ENCODE measurements at places on chromosomes 11 and 22.

GRCh38 chr22:30602049-30602448 is 4.9 kb upstream of the TCN2 start:
- no peak for DNase-seq

DNA sequence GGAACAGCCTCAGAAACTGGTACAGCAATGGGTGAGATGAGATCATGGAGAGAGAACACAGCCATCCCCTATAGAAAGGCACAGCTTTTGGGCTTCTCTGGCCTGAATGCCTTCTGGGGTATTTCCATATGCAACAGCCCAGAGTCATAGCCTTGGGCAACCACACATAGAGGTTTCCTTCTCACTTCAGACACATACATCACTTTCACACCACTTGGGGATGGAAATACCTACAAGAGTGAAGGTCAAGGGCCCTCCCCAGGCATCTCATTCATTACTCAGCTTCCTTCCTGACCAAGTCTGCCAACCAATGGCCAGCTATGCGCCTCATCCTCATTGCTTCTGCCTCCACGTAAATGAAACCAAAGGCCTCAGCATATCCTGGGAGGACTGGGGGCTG is 17.7 kb upstream of the OLFML1 start:
- DNase-seq: no peak

DNA sequence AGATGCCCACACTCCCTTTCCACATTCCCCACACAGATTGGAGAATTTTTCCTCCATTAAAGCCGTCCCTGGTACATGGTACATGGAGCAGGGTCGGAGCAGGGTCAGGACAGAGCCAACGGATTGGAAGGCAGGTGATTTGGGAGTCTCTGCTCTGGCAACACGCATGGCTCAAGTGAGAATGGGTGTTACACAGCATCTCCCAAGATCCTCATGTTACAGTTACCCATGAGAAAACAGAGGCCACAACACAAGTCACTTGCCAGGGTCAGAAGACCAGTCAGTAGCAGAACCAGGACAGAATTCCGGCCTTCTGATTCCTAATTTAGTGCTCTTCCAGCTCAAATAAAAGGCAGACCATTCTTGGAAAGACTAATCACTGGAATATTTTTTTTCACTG is 7.7 kb upstream of the F2 start:
- DNase-seq: no peak

GRCh38 chr11:119828006-119828405 is 99.0 kb upstream of the NECTIN1 start:
- DNase-seq: no peak

DNA sequence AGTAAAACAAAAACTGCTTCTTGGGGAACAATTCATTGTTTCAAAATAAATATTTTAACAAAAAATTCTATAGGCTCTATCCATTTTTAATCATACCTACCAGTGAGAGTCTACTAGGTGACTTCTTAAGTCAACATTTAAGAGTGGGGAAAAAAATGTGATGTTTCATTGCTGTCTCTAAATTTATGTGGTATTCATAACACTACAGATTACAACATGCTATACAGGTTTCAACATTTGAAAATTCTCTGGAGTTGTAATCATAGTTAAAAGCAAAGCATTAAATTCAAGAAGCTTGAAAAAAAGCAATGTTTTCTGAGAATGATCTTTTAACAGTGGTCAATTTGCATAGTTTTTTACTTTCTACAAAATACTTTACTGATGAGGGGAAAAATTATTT is 18.3 kb downstream of the SBF2 start:
- no peak for DNase-seq

DNA sequence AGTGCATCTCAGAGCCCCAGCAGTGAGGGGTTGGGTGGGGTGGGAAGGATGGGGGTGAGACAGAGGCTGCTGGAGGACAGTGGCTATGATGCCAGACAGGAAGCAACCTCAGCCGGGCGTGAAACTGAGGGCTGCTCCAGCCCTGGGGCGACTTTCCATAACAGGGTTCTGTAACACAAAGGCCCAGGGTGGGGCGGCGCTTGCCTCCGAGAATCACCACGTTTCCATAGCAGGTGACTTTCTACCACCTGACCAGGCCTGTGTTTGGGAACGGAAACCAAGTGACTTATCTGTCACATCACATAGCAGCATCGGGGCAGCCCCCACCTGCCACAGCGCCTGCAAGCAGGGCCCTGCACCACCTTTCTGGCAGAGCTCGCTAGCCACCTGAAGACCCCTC is 85.8 kb downstream of the TRMU start:
- DNase-seq: no peak

- DNase-seq: no peak
These were observed 5.6 kb downstream of the SLC35C1 start for GRCh38 chr11:45810431-45811108.

DNA sequence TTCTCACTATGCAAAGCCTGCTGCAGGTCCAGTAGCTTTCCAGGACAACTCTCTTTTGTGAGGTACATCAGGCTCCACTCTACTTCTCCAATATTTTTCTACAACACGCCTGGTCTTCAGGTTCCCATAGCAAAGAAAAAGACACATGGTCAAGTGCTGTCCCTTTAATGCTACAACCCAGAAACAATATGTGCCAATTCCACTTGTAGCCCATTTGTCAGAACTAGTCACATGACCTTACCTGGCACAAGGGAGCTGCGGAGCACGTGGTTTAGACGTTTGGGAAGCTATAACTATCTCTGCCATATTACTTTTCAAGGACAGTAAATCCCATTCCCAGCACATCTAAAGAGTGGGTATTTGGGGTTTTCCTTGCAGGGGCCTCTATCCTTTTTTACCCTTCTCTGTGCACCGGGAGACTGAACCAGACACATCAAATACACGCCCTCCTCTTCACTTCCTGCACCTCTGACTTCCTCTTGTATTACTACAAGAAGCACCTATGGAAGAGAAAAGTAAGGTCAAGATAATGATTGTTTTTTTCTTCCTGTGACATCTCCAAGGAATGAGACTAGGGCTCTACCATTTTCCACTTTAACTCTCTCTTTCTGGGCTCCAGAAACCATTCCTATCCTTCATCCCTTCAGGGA is 237.6 kb downstream of the ETS1 start:
- DNase-seq: no peak

GRCh38 chr11:130879836-130880235 is 36.4 kb downstream of the SNX19 start:
- DNase-seq: no peak

GRCh38 chr11:113311536-113311935 is 2.8 kb upstream of the TTC12 start:
- no peak for DNase-seq

DNA sequence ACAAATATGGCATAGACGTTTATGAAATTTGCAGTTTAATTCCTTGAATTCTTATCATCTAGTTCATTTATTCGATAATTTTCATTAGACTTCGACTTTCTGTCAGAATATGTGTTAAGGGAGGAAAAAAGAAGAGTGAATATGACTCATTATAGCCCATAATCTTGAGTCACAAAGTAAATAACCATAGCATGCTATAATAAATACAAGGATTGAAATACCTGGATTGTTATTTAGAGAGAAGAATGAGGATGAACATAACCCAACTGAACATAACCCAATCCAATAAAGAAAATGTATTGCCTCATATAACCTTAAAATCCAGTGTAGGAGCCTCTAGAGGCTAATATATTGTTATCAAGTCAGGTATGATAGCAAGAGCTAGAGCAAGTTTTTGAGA is 1858.3 kb upstream of the RAG2 start:
- no peak for DNase-seq

GRCh38 chr11:75135021-75135650 is 15.8 kb upstream of the SLCO2B1 start:
- DNase-seq: no peak

GRCh38 chr11:45133878-45134277 is 12.6 kb upstream of the PRDM11 start:
- no peak for DNase-seq

GRCh38 chr11:66220566-66220935 is 47.9 kb upstream of the RAB1B start:
- DNase-seq: no peak

GRCh38 chr11:12693479-12694182 is 19.4 kb downstream of the TEAD1 start:
- DNase-seq: no peak

GRCh38 chr22:50600538-50600937 is at the start of gene MAPK8IP2:
Gene MAPK8IP2 (plus strand): TSS chr22:50600793. CDS start chr22:50600819, 26 bp downstream.
- peak; percentile 49 for DNase-seq

GRCh38 chr11:118217575-118217974 is 7.2 kb downstream of the JAML start:
- no peak for DNase-seq

DNA sequence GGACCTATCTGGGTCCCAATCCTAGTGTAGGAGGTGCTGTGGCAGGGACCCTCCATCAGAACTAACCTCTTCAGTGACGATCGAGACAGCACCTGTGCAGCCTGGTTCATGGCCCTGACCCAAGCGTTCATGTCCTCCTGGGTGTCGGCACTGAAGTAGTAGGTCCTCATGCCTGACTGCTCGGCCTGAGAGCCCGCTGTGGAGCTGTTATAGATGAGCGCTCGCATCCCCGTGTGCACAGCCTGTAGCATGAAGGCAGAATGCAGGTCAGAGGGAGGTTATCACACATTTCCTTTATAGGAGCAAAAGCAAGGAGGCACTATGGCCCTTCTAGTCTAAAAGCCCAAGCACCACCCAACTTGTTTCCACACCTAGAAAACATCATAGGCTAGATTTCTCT is 103.0 kb downstream of the C11orf58 start:
- no peak for DNase-seq

- no peak for DNase-seq
These were observed 3.1 kb downstream of the SYT9 start for GRCh38 chr11:7254731-7255291.

DNA sequence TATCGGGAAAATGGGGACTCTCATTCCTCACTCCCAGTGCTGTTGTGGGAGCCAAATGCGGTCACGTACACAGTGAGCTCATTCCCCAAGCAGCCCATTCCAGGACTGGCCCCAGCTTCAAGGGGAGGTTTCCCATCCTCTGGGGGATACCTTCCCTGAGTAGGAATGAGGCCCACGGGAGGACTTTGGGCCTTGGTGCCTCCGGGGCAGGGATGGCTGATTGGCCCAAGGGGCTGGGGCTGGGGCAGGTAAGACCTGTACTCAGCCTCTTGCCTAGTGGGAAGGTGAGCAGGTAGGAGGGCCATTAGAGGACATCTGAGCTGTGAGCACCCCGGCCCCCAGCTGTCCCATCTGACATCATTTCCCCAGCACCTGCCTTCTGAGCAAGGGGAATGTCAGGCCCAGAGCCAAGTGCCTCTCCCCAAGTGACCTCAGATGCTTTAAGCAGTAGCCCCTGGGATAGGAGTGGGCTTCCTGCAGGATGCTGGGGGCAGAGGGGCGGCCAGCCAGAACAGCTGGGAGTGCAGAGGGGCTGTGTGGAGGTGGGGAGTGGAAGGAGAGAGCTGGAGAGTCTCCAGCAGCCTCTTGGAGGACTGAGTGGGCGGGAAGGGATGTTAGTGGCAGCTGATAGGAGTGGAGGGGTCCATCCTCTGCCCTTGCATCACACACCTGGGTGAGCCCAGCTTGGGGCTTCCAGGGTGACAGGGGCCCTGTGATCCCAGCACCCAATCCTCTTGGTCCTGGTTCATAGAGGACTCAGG is 58.4 kb downstream of the CD82 start:
- DNase-seq: no peak

GRCh38 chr11:93481696-93482095 is 61.5 kb downstream of the SMCO4 start:
- no peak for DNase-seq

GRCh38 chr11:76369406-76369805 is 11.5 kb downstream of the THAP12 start:
- no peak for DNase-seq

- DNase-seq: no peak
These were observed 94.3 kb downstream of the SLC17A6 start for GRCh38 chr11:22432291-22433093.

DNA sequence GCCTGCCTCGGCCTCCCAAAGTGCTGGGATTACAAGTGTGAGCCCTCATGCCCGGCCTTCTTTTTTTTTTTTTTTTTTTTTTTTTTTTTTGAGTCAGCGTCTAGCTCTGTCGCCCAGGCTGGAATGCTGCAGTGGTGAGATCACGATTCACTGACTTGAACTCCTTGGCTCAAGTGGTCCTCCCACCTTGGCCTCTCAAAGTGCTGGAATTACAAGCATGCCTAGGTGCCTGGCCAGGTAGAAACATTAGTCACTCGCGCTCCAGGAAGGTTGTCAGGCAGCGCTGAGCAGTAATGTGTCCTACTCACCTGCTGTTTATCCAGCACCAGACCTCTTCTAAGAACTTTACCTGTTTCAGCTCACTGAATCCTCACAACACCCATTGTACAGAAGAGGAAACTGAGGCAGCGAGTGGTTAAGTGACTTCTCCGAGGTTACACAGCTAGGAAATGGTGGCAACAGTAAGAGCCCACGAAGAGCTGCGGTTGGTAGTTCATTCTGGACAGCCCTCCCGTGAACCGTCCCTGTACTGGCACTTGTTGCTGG is 496 bp upstream of the CST6 start:
- no peak for DNase-seq

DNA sequence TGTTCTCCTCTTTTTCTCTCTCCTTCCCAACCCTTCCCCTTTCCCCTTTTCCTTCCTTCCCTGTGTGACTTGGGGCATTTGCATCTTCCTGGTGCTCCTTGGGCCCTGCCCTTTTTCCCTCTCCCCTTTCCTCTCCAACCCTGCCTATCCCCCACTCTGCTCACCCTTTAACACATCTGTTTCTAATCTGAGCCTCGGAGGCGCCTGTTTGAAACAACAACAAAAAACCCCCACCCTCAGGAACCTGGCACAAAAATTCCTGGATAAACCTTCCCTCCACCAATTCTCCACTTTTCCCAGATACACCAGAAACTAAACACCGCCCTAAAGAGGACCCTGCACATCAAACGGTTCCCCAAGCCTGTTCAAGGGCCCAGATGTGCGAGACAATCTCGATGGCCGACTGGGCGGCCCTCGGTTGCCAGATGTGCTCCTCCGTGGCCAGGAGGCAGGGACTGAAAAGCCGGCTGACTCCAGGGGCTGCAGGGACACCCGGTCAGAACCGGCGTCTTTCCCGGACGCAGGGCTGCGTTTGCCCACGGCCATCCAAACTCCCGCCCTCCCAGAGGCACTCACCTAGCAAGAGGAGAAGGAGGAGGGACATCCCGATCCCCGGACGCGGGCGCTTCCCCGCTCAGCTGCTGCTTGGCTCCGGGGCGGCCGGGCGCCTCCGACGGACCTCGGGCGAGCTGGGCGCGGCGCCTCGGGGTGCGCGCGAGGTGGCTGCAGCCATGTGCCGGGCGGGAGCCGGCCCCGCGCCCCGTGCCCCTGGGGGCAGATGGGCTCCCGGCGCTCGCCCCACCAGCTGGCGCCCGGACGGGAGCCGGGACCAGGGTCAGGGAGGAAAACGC is 486 bp downstream of the CLMP start:
- DNase-seq: no peak

DNA sequence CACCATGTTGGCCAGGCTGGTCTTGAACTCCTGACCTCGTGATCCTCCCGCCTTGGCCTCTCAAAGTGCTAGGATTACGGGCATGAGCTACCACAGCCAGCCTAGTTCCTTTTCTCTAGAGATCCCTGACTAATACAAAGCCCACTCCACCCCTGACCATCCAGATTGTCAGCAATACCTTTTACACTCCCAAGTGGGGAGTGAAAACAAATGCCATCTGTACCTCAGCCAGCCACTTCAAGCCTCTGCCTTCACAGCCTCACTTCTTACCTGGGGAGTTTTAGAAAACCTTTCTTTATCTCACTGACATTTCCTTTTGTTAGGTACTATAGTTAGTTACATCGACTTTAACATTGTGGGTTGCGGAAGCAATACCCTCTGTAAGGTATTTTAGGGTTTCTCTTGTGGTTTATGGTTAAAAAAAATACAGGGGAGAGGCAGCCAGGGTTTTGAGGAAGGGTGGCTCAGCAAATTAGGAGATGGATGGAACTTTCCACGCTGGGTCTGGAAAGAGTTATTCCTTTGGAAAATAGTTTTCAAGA is 8.9 kb downstream of the TOM1 start:
- DNase-seq: no peak
